GM23248 (cell line): ENCODE measurements at places on chromosomes 6 and 20. TPM values are rescaled to one million over a fixed set of nuclear protein-coding genes. Genes with fewer than 3 reads are reported as not detected.

DNA sequence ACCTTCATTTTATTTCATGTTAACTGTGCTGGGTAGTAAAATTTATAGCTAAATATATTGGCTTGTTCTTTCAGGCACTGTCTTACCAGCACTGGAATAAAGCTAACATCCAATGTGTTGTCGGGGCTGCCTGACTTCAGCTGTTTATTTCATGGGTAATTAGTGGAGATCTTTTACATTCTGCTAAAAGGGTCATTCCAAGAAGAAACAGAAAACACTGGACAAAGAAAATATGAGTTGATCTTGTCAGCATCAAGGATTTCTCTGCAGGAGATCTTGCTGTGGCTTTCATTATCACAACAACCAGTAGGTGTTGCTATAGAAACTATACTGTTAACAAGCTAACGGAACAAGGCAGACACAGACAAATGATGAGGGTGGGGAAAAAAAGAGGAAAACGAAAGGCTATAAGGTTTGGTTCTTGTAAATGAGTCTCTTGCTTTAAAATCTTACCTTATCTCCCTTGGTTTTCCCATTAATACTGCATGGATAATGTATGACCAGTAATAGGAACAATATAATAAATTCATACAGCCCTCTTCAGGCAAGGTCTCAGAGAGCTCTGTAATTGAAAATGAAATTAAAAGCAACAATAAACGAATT, 206.8 kb downstream of the SIM1 start:
- peak; percentile 59 for DNase-seq

DNA sequence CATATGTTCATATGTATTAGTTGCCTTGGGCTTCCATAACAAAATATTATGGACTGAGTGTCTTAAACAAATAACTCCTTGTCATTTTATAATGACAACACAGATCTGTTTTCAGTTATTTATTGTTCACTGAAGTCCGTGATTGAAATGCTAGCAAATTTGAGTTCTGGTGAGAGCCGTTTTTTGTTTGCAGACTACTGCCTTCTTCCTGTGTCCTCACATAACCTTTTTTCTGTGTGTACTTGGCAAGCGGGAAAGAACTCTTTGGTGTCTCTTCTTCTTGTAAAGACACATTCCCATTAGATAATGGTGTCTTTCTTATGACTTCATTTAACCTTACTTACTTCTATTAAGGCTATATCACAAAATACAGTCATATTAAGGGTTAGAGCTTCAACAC, 482.9 kb upstream of the EYS start:
- no peak for DNase-seq

DNA sequence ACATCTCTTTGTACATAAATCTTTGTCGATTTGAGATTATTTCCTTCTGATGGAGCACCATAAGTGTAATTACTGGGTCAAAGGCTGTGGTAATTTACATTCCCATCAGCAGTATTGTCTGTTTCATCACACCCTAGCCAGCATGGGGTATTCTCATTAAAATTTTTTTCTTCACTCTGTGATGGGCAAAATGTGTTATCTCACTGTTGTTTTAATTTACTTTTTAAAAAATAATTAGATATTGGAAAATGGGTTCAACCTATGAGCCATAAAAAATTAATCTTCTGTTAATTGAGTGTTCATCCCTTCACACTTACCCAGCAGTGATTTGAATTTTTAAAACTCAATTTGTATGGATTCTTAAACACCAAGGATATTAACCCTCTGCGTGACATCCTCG, 44.0 kb upstream of the NNAT start:
- DNase-seq = no peak

DNA sequence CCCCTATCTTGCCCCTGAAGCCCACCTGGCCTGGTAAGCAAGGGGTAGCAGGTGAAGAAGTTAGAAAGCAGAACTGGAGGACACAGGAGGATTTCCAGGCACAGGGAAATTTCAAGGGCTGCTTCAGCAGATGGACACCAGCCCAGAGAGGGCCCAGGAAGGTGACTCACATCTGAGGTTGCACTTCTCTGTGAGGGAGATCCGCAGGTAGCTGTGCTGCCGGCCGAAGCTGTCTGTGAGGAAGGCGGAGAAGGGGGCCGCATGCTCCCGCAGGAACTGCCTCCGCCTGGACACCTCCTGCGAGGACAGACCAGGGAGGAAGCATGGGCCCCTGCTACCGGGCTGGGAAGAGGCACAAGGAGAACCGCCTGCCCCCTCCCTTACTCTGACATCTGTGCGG, 7.1 kb downstream of the MOCS1 start:
- DNase-seq = peak; percentile 55

DNA sequence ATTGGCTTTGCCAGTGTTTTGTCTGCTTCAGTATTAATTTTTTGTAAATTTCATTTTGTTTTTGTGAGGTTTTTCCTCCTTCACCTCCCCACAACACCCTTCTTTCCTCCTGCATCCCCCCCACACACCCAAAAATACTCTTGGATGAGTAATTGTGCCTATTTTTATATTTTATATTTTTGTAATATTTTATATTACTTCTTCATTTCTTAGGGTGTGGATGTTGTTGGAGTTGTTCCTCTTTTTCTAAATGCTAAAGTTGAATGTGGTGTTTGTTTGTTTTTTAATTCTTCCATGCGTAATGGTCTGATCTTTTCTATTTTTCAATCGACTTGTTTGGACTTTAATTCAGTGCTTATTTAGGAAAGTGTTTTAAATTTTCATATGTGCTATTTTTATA, 420.5 kb upstream of the SOX4 start:
- no peak for DNase-seq

DNA sequence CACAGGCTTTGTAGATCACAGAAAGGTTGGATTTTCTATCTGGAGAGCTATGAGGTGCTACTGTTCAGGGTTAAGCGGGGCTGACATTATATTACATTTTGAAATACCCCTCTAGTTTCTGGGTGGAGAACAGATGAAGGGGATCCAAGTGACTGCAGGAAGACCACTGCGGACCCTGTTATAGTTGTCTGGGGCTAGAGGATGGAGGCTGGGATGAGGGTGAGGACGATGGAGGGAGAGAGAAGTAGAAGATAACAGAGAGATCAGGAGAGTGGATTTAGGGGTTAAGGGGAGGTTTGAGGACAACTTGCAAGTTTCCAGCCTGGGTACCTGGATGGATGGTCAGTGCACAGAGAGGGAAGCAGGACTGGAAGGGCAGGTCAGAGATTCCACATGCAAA, 43.5 kb upstream of the TGM2 start:
- DNase-seq = no peak

GRCh38 chr6:83860782-83861495, 1.4 kb downstream of the CYB5R4 start:
- DNase-seq = no peak

DNA sequence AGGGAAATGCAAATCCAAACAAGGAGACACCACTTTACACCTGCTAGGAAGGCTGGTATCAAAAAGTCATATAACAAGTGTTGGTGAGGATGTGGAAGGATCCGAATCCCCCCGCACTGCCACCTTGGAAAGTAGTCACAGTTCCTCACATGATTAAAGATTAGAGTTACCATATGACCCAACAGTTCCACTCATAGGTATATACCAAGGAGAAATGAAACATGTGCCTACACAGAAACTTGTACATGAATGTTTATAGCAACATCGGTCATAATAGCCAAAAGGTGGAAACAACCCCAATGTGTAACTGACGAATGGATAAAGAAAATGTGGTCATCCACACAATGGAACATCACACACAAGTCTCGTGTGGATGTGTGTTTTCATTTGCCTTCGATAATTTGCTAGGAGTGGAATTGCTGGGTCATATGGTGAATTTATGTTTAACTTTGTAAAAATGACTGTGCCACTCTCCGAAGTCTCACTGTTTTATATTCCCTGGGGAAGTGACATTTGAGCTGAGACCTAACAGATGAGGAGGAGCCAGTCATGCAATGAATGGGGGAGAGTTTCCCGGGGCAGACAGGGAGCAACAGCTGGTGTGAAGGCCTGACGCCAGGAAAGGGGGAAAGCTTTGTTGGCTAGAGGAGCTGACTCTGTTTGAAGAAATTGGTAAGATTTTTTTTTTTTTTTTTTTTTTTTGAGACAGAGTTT, 125.9 kb upstream of the MLN start:
- no peak for DNase-seq

GRCh38 chr6:139256087-139256486, 35.7 kb downstream of the TXLNB start:
- DNase-seq = peak; percentile 85

- DNase-seq = no peak
Measured at GRCh38 chr6:48136856-48137255, 25.9 kb upstream of the PTCHD4 start.

DNA sequence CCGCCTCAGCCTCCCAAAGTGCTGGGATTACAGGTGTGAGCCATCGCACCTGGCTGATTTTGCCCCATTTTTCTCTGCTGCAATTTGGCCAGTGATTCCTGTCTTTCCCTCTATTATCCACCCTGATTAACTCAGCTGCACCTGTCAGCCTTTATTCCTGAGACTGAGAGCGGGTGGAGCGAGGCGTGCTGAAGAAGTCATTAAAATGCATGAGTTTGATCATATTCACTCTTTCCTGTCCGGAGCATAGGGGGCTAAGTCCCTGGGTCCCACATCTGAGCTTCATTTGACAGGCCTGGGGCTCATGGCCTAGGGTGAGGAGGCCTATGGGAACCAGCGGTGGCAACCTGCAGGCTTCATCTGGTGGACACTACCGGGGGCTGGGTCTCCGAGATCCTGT, 25.7 kb upstream of the CTNNBL1 start:
- DNase-seq = no peak

DNA sequence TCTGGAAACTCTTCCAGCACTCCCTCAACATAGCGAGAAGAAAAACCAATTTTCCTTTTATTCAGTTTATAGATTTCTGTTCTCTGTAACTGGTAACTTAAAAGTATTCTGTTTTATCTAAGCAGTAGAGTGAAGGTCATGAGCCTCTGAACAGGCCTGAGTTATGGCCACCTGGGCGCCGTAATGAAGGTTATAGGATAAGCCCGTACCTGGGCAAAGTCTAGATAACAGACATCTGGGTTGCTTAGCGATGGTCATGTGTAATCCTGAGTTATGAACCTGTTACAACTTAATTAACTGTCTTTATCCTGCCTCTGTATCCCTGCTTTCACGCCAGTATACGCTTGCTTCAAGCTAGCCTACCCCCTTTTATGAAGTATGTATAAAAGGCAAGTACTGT, 13.0 kb upstream of the FAM217A start:
- no peak for DNase-seq

DNA sequence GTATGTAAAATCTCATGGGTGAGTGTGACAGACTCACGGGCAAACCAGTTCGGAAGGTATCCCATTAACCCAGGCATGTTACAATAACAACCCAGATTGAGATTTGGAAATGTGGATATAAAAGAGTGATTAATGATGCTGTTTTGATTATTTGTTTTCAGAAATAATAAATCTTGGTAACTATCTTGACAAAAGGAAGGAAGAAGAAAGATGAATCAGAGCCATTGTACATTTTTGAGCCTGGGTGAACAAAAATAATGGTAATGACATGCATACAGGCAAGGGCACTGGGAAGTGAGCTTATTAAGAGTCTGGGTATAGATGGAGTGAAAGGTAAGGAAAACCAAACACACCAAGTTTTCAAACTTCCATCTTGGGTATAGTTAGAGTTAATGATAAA, 862.0 kb downstream of the PHF3 start:
- no peak for DNase-seq

DNA sequence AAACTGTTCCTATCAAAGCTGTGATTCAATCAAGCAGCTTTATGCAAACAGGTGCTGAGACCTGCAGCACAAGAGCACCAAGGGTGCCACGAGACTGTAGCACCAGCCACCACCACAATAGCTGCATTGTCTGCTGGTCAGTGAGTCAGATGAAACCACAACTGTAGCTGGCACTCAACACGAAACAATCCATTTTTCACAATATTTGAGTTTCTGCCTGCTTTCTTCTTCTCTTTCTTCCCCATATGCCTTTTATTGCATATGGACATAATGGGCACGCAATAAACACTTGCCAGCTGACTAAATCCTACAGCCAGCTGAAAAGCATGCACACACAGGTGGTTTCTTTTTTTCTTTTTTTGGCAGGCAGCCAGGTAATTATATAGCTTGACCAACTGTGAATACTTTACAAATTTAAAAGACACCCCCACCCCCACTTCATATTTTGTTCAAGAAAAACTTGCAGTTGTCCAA, 16.6 kb downstream of the SLC2A12 start:
- peak; percentile 67 for DNase-seq

DNA sequence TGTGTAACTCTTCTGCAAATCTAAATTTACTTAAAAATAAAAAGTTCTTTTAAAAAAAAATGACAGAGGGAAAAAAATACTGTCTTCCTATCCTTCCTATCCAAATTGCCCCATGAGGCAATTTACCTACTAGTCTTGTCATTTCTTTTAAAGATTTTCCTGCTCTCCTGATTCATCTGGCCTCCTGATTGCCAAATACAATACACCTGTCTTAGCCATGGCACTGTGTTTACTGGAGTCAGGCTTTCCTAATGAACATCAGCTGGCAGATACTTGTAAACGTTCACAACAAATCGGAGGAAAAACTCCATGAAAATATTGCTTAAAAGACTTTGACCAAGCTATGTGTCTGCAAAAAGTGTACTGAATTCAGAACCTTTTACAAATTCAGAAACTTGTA, 21.5 kb downstream of the TM9SF4 start:
- no peak for DNase-seq

DNA sequence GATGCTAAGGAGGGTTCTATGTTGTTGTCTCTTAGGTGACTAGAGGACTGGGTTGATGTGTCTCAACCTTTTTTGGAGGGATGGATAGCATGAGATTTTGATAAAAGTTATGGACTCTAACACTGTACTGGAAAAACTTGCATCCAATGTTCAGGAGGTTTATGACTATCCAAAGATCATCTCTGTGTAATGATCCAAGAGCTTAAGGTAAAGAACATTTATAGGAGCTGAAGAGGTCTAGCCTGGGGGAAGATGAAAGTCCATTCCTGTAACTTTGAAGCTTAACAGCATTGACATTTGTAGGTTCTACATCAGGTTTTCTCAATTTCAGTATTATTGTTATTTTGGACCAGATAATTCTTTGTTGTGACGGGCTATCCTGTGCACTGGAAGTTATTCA, 48.9 kb downstream of the ESF1 start:
- no peak for DNase-seq

GRCh38 chr6:107140581-107140980, 25.3 kb upstream of the BEND3 start:
- no peak for DNase-seq

DNA sequence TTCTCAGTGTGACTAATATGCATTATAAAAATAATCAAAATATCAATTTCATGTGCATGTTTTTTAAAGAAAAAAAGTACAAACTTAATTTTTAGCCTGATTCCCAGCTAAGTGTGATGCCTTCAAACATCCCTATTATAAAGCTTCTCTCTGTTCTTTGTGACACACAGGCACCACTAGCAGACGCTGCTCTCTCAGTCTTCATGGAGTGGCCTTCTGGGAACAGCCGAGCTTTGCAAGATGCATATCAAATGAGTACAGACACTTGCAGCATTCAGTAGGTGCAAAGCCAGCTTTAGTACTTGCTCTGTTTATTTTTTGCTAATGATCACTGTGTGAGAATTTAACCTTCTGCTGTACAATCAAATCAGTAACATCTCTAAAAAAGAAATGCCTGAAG, 340.0 kb downstream of the ADGRB3 start:
- DNase-seq = no peak

Gene ISM1
- total RNA-seq = not detected in 2 replicates

Gene CDH22
- total RNA-seq = not detected in 2 replicates

Gene DDX39B
- total RNA-seq = 319 and 415 TPM in 2 replicates

Gene CPNE5
- 0.63 TPM in 1 of 2 replicates, not detected in the other for total RNA-seq

Gene OR2H2
- total RNA-seq = not detected in 2 replicates
